ENCODE measurements at places on chromosomes 11 and 22.

DNA sequence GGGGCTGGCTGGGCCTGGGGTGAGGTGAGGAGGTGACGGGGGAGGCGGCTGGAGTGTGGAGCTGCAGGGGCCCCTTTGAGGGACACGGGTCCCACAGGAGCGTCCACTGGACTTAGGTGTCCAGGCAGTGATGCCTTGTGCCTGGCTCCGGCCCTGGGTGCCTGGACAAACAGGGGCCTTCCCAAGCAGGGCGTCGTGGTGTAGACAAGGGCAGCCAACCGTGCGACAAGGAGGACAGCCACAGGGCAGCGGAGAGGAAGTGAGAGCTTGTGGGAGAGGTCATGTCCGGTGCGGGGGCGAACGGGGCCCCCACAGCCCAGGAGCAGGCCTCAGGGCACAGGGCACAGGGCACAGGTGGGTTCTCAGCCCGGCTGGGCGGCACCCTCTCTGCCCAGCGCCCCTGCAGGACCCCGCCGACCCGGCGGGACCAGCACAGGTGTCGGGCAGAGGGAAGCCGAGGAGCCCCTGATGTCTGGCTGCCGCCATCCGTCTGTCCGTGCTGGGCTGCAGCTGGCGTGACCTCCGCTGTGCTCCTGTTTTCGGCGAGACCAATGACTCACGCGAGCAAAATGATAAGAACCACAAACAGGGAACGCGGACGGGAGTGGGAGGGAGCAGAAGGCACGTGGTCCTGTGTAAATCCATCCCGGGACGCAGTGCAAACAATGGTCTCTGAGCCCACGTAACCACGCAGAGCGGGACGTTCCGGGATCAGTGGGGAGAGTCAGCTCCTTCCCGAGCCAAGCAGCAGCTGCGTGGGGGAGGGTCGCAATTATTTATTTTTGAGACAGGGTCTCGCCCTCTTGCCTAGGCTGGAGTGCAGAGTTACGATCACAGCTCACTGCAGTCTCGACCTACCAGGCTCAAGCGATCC lies 49.1 kb upstream of the A4GALT start:
- peak; percentile 50 for DNase-seq

DNA sequence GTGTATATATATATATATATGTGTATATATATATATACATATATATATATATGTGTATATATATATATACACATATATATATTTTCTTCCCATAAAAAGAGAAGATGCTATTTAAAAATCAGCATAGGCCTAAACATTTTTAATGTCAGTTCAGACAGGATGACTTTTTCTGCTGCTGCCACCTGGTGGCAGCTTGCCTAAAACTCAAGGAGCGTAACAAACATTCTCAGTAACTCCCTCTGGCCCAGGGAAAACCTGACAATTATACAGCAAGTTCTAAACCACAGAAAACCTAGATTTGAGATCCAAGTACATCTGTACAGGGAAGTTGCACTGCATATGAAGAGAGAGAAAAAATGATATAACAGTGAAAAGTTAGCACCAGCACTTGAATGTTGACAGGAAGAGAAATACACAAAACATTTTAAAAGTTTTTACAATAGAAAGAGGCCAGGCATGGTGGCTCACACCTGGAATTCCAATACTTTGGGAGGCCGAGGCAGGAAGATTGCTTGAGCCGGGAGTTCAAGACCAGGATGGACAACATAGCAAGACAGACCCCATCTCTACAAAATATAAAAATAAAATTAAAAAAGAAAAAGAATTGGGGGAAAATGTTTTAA lies 16.6 kb downstream of the OR8A1 start:
- DNase-seq = no peak

DNA sequence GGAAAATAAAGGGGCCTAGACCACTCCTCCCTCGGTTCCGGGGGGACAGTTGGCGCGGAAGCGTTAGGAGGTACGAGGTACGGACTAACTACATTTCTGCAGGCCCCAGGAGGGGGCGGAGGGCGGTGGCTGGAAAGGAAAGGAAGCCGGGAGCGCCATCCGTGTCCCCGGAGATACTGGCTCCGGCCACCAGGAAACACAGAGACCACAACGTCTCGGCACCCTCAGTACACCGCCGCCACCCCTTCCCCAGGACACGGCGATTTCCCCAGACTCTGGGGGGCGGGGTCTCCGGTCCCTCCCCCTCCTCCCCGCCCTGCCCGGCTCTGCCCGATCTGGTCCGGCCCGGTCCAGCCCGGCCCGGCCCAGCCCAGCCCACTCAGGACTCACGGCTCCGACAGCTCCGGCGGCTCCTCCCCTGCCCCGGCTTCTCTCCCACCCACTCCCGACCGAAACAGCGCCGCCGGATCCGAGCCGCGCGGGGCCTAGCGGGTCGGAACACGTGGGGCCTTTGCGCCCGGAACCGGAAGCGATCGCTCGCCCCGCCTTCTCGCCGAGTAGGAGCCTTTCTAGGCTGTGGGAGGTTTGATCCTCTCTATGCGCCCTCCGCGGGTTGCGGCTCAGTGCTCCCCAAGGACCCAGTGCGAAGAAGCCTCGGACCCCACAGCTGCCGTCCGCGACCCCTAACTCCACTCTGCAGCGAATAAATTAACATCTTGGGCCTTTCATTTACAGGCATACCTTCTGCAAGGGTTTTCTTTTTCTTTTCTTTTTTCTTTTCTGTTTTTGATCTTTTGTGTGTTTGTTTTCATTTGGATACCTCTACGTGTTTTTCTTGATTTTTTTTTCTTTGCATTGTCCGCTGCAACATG lies at the start of gene ZNF202:
Gene ZNF202 (minus strand): TSS at position 502 of the 872 bp plus-strand sequence. CDS start 10,772 bp downstream, outside the sequence.
- DNase-seq = peak; percentile 77

DNA sequence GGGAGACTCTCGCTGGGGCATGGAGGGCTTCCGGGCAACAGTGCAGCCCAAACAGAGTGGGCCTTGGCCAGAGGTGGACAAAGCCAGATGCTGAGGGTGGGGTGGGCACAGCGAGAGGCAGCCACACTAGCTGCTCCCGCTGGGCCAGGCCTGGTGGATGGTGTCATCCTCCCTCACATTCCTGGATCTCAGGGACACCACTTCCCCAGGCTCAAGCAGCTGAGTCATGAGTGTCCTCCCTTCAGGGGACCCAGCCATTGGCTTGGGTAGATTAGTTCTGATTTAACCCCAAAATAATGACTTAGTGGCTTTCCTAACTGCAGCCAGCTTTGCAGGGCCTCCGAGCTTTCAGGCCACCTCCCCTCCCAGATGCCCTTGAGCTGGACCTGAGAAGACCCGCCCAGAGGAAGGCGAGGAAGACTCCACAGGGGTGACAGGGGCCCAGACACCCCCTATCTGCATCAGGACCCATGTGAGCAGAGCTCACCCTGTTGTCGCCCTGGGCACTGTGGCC lies 25.9 kb upstream of the WNT7B start:
- DNase-seq = no peak

DNA sequence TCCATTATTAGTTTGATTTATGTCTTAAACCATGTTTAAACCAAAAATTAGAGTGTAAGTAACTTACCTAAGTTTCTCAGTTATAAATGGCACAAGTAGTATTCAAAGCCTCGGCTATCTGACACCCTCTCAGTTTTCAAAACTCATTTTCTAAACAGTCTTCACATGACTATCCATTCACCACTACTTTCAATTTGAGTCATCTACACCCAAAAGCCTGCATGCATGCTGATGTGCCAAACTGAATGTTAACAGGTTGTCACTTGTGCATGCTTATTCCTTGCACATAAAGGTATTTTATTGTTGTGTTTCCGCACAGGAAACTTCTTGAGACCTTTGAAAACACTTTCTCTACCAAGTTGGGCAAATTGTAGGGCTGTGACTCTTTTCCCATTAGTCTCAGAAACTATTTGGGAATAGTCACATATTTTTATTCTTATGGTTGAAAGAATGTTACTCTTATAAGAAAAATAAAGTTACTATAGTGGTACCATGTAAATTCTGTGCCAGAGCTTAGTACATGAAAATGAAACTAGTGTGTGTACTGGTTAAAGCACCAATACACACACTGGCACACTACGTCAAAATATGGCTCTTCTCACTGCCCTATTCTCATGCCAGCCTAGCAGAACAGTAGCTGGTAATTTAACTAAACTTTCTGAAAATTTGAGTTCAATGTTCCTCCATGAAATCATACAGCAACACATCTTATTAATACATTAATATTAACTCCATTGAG lies 2.2 kb upstream of the OR51E2 start:
- no peak for DNase-seq

DNA sequence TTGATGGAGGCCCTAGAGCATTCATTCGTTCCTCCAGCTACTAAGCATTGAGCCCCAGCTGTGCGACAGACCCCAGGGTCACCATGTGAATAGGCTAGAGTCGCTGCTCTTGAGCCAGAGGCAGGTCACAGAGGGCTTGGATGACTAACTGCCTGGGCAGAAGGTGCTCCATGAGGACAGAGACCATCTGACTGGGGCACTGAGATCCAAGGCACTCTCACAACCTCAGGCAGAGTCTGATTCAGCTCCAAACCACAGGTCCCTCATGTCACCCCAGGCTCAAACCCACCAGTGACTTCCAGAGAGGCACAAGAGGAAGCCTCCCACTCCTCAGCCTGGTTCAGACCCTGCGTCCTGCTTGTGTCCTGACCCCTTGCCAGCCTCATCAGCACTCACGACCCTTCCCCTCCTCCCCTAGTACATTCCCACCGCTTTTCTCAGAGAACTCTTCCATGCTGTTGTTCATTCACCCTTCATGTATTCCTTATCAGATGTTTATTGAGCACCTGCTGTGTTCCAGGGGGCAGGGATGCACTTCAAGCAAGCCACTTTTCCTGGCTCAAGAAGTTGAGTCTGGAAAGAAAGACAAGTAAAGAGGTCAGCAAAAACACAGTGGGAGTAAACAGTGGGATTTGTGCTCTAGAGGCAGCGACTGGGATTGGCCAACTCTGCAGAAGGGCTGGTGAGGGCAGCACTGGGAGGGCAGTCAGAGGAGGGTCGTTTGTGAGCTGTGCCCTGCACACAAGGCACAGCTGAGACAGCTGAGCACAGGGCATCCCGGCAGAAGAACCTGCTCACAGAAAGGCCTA lies 9.3 kb downstream of the OAF start:
- no peak for DNase-seq
